Kidney epithelial cell (primary cell): ENCODE measurements at places on chromosomes 11 and 22.

DNA sequence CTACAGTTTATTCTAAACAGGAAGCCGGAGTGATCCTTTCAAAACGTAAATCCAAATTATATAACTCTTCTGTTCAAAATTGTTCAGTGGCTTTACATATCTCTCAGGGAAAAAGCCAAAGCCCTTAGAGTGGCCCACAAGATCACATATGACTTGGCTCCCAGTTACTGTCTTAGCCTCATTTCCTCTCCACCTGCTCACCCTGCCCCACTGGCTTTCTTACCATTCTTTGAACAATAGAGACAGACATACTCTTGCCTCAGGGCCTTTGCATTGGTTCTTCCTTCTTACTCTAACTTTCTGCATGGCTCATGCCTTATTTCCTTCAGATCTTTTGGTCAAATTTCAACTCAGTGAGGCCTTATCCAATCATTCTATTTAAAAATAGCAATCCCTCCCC is 52.1 kb downstream of the STIM1 start:
- no peak for DNase-seq

DNA sequence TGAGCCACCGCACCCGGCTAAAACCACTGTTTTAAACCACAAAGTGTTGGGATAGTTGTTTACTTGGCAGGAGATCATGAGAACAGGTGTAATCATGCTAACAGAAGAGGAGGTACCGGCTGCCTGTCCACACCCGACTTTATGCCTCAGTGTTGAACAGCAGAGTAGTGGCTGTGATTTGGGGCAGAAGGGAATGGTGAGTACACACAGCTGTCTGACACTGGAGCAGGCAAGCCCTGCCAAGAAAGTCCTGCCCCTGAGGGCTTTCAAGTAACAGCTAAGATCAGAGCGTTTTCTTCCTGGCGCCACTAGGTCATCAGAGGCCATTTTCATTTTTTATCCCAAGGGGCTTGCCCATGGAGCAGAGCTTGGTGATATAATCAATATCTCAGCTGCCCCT is 8.1 kb downstream of the CDKN1C start:
- DNase-seq = no peak

GRCh38 chr11:120494595-120494994 is 17.0 kb upstream of the GRIK4 start:
- DNase-seq = no peak

- DNase-seq = no peak
Observed at GRCh38 chr11:67649634-67650510, 658 bp downstream of the ACY3 start.

GRCh38 chr22:24685531-24686190 is 82.7 kb downstream of the GGT1 start:
- no peak for DNase-seq
